ENCODE measurements at places on chromosomes 11 and 22.

DNA sequence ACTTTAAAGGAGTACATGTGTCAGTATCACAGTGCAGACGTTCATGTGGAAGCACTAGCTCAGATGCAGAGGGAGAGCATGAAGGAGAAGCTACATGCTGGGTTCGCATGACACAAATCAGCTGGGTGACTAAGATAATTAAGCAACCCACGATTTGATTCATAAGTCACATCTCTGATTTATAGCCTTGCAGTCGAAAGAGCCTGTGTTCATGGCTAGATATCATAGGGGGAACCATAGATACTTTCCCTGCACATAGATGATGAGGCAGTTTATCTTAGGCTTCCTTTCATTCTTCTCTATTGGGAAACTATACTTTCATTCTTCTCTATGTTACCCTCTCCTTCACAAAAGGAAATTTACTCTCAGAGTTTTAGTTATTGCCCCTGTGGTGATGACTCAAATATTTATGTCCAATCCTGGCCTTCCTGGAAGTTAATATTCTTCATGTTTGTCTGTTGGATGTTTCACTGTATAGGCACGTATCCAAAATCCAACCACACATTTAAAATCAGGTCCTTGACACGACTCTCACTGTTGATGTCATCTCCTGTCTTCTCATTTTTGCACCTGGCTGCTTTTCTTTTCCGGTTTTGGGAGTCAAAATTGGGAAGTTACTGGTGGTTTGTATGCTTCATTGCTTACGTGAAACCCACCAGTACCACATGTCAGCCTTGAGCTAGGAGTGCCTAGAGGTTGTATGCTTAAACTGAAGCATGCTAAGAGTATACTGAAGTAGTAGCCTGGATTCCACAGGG lies 56.3 kb upstream of the SLC5A12 start:
- no peak for DNase-seq

GRCh38 chr22:29973269-29973668 lies 90.3 kb downstream of the MTMR3 start:
- no peak for DNase-seq

GRCh38 chr22:20509344-20510047 lies 2.1 kb downstream of the MED15 start:
- no peak for DNase-seq

GRCh38 chr11:111974446-111974845 lies 37.3 kb downstream of the DIXDC1 start:
- no peak for DNase-seq

GRCh38 chr22:49039625-49040024 lies 788.0 kb downstream of the BRD1 start:
- no peak for DNase-seq

GRCh38 chr11:66488957-66489356 lies 8.7 kb downstream of the DPP3 start:
- no peak for DNase-seq

Data from DMS 273 treated with DMSO at 0.1 percent for 48 hours (cell line).